ENCODE measurements at places on chromosomes 3 and 15.

- DNase-seq, result no peak
Measured at GRCh38 chr3:129827765-129828164, 65.7 kb downstream of the TMCC1 start.

DNA sequence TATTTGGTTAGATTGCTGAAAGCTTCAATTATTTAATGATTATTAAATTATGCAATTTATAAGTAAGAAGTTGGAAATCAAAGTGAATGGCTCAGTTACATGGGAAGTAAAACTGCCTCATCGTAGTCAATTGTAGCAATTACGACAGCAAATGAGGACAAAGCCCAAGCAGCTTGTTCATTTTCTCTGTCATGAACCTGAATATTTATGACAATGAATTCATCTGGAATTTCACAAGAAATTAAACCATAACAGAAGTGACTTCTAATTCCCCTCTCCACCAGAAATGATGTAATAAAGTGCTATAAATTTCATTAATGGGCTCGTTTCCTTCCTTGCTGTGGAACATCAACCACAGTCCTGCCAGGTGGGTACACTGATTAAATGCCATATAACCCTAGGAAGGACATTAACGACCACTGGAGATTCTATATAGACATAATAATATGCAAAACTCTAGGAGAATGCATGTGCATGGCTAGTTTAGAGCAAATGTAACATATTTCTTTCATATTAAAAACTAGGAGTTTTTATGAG, 273.8 kb upstream of the DCBLD2 start:
- DNase-seq, result no peak

DNA sequence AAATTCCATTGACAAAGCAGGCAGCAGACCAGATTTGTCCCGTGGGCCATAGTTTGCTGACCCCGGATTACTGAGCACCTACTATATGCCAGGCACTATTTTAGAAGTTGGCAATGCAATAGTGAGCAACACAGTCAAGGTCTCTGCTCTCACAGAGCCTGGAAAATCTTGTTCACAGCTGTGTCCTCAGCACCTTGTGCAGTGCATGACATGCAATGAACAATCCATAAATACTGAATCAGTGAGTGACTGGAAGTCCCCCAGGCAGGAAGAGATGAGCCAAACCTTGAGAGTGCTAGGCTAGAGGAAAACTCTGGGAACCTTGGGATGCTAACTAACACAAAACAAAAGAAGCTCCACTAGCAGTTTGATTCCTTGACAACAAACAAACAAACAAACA, 14.4 kb downstream of the TM4SF1 start:
- DNase-seq, result no peak

GRCh38 chr3:116445990-116446389, 703 bp upstream of the LSAMP start:
- DNase-seq, result no peak

DNA sequence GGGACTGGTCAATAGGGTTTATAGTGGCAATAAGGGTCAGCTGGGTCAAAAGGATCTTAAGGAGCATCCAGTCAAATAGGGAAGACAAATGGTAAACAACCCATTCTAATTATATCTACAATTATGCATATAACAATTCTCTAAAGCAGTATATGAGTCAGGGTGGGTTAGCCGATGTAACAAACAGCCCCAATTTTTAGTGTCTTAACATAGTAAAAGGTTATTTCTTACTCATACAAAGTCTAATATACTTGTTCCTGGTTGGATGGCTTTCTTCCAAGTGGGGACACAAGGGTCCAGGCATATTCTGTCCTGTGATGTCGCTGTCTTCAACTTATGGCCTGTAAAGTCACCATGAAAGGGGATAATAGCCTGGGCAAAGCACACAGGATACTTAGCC, 97.9 kb upstream of the GALNT15 start:
- no peak for DNase-seq

GRCh38 chr15:67769497-67770357, 55.6 kb upstream of the SKOR1 start:
- no peak for DNase-seq

- no peak for DNase-seq
Measured at GRCh38 chr3:58193682-58194407, 16.9 kb downstream of the DNASE1L3 start.

DNA sequence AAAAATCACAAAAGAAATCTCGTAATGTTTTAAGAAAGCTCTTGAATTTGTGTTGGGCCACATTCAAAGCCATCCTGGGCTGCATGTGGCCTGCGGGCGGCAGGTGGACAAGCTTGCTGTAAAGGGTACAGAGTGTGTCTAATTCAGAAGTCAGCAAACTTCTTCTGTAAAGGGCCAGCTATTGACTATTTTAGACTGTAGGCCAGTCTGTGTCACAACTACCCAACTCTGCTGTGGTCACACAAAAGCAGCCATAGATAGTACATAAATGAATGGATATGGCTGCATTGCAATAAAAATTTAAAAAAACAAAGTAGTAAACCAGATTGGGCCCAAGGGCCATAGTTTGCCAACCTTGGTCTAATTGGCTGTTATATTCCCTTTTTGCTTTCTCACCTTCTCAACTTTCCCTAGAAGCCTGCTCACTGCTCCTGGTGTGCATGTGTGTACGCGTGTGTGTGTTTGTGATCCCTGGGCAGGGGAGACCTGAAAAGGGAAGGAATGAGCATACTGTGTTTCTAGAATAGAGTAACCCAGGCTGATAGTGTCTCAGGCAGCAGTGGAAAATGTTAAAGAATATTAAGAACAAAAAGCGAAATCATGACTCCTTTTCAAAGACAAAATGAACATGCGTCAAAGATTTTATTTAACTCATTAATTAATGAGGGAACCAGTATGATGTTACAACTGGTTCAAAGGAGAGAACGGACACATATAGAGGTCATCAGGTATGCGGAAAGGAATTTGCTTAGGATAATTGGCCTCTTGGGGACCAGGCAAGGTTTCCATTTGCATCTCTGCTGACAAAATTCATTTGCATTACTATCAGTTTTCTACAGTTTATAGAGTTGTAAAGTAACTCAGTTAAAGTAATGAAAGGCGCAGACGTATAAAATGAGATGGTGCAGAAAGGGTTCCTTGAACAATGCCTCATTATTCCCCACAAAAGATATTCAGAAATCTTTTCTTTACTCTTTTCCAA, 248.0 kb downstream of the THSD4 start:
- DNase-seq, result no peak

DNA sequence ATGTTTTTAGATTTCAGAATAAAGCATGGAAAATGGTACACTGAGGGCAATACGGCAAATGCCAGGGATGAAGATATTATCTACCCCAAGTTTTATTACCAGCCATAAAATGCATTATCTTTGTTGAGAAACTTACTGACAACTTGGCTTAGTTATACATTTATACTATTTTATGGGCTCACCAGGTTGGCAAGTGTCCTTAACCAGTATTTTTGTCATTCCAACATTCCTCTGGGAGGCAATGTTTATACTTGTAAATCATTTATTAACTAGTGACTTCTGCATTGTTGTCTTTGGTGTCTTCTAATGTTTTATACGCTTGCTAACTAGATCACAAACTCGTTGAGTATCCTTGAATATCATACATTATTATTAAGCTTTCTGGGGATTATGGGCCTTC, 18.0 kb upstream of the ADGRG7 start:
- no peak for DNase-seq

GRCh38 chr15:93179700-93180102, 90.7 kb upstream of the RGMA start:
- DNase-seq, result no peak

- DNase-seq, result no peak
Measured at GRCh38 chr3:186330772-186331460, 31.1 kb downstream of the DGKG start.

DNA sequence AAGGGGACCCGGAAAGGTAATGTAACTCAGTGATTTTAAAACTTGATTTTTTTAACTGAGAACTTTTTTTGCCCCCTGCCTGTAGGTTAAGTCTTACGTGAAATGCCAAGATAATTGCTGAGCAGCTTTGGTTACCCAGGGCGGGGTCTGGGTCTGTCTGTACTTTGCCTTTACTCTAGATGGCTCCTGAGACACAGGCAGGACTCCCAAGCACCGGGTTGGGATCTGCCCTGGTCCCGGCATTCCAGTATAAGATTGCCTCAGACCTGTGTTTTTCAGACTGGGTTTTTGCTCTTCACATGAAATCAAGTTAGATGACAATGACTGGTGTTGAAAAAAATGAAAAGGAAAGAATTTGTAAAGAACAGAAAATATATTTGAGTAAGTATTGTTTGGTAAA, 40.3 kb downstream of the WDR76 start:
- no peak for DNase-seq

DNA sequence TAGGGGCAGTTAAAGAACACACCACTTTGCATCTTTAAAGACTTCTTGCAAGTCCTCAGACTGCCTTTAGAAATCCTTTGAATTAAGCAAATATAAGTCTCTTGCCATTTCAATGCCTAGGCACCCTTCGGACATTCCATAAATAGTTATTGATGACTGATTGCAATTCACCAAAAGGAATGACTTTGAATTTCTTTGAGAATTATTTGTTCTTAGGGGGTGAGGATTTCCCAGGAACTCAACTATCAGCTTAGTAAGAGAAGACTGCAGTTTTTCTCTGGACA, 495 bp upstream of the MYEF2 start:
- no peak for DNase-seq

DNA sequence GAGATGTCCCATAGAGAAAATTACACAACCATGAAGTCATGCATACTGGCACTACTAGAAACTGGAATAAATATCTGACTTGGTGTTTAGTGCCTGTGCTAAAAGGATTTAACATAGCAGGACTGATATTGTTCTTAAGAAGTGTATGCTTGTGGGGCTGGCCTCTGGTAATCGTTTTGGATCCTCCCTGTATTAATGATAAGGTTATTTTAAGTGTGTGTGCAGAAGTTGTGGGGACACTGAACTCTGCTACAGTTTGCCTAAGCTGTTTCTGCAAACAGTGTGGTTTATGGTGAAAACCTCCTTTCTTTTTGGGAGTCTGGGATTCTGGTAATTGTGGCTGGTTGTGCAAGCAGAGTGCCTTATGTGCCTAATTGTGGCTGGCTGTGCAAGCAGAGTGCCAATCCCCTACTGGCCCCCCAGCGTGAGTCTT, 120.8 kb downstream of the CLASP2 start:
- DNase-seq, result no peak

GRCh38 chr3:192259661-192260060, 467.7 kb downstream of the FGF12 start:
- no peak for DNase-seq

- DNase-seq, result no peak
Measured at GRCh38 chr3:195550723-195551122, 7.6 kb upstream of the PPP1R2 start.
